ENCODE measurements at places on chromosomes 7 and 10.

DNA sequence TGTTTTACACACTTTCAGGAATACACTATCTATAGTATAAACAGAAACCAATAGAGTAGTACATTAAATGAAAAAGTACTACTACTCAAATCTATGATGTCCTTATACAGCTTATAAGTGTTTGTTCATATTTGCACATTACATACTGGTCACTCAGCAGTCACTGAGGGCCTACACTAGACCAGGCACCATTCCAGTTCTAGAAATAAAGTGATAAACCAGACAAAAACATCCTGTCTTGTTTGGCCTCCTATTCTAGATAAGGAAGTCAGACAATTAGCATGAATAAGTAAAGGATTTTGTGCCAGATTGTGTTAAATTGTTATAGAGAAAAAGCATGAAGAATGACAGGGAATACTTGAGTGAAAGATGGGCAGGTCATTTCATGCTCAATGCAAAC lies 219.0 kb downstream of the CRPPA start:
- DNase-seq = no peak

DNA sequence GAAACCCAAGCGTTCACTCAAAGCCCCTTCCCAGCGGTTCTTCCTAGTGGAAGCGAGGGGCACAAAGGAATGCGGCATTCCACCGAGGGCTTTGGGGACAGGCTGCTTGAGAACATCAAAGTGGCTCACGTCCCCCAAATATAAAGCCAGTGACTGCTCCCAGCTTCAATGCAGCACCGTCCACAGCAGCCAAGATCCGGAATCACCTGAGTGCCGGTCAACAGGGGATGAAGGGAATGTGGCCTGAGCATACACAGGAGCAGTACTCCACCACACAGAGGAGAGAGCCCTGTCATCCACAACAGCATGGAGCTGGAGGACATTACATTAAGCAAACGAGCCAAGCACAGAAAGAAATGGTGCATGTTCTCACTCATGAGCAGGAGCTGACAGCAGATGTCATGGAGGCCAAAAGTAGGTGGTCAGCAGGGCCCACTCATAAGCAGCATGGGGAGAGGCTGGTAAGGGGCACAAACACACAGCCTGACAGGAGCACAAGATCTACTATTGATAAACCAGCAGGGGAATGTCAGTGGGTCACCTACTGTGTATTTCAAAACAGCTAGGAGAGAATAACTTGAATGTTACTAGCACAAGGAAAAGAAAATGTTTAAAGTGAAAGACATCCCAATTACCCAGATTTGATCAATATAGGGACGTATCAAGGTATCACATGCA lies 79.5 kb downstream of the DIP2C start:
- DNase-seq = no peak

- no peak for DNase-seq
Observed at GRCh38 chr7:150587551-150587950, 20.4 kb downstream of the GIMAP4 start.

GRCh38 chr10:46273506-46274477 lies 13.0 kb upstream of the ANTXRL start:
- DNase-seq = no peak

GRCh38 chr7:77738871-77739270 lies 42.6 kb downstream of the RSBN1L start:
- no peak for DNase-seq

DNA sequence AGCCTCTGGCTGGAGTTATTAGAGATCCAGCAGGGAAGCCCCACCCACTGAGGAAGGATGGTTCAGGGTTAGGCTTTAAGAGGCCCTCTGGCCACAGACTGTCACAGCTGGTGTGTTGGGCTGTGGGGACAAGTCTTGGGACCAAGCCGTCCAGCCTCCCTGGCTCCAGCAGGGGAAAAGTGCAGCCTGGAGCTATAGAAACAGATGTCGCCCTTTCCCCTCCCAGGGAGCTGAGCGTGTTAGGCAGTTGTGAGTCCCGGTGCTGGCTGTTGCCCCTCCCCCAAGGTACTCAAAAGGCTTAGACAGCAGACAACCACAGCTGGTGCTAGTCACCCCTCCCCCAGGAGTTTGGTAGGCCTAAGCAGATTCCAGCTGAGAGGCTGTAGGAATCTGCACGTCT lies 143.4 kb downstream of the TMEM168 start:
- DNase-seq = no peak

- no peak for DNase-seq
Observed at GRCh38 chr7:157431173-157431950, 94.6 kb downstream of the DNAJB6 start.

- DNase-seq = no peak
Observed at GRCh38 chr7:142930126-142930730, 3.3 kb downstream of the TRPV5 start.

DNA sequence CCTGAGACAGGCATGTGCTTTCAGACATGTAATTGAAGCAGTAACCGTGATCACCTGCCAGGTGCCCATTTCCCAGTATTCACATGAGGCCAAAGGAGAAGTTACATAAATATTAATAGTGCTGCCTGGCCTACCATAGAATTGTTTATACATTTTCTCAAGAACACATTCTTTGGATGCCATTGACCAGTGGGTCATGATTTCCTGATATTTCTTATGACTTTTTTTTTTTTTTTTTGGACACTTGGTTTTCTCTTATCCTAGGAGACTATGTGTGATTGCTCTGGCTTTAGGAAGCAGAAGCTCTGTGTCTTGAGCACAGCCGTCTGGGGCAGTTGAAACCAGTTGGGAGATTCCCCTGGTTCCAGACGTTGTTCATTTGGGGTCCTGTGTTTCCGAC lies 143.9 kb upstream of the NPS start:
- DNase-seq = no peak

- no peak for DNase-seq
Observed at GRCh38 chr10:17665747-17666146, 21.8 kb downstream of the STAM start.

DNA sequence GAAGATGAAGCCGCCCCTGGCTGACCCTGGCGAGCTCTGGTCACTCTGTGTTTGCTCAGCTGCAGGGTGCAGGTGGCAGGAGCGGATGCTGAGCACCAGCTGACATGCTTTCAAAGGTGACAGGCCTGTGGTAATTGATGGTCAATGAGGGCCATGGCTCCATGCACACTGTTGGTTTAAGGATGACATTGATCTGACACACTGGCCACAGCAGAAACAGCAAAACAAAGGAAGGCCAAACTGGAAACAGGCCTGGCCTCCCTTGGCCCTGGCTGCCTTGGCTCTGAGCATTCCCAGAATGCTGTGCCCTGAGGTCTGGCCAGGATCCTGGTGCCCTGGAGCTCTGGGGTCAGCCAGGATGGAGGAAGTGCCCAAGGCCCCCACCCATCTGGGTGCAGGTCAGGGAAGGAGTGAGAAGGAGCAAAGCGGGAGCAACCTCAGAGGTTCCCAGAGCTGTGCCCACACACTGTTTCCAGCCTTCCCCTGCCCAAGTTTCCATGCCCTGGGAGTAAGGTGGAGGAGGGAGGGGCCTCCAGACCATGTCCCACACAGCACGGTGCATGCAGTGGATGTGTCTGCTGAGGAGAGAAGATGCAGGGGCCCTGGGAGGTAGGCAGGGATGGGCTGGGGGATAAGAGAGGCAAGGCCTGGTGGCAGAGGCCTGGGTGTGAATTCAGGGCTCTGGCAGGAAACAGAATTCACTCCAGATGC lies 302.2 kb downstream of the RPS24 start:
- no peak for DNase-seq

DNA sequence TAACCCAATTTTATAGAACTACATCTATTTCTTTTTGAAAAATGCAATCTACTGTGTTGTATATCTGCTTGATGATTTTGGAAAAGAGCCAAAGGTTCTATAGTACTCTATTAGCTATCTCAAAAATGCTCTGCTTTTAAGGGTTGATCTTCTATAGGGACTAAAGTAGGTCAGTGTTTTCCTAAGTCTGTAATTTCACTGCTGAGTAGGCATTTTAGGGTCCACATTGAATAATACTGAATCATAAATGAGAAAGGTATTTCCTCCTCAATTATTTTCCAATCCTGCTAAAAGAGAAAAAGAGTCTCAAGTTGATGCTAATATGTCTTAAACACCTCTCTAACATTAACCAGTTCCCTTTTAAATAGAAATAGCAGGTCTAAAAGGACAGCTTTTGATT lies 244.2 kb downstream of the LHFPL3 start:
- DNase-seq = no peak

GRCh38 chr10:30928742-30929141 lies 102.9 kb downstream of the ZNF438 start:
- DNase-seq = no peak

DNA sequence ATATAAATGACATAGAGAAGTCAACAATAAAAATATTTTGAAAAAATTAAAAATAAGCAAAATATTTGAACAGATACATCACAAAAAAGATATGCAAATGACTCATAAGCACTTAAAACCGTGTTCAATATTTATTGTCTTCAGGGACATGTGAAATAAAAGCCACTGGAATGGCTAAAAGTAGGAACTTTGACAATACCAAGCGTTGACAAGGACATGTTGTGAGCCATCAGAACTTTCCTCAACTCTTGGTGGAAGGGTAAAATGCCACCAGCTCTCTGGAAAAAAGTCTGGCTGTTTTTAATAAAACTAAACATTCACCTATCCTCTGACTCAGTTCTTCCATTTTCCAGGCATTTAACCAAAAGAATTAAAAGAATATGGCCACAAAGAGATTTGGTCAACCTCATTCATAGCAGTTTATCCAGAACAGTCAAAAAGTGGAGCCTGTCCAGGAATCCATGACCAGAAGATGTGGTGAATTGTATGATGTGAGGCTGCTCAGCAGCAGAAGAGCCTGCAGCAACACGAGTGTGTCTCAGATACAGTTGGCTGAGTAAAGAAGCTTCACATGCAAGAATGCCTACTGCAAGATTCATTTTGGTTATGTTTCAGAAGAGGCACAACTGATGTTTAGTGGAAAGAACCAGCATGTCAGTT lies 7.1 kb upstream of the KLF6 start:
- DNase-seq = no peak

- DNase-seq = no peak
Observed at GRCh38 chr7:30900053-30900452, 11.6 kb upstream of the AQP1 start.

DNA sequence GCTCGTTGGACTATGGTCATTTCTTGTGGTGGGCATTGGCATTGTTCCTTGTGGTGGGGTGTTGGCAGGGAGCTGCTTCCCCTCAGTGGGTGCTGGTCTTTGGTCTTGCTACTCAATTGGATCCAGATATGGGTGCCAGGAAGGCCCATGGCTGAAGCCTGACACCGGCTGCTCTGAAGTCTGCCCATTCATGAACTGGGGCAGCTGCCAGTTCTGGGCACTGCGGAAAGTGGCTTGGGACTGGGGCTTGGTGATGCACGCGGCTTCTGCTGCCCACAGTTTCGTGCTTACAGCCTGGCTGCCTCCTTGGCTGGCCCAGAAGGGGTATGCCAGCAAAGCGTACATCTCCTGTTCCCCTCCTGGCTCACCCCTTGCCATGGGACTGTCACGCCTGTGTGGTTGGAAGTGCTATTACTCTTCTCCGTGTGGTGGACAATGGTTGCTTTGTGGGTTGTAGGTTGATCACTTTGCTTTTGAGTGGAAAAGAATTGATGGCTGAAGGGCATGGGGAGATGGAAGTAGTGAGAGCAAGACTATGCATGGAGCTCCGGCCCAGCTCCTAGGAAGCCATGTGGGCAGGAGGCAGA lies 54.7 kb downstream of the ADAMTS14 start:
- no peak for DNase-seq

- no peak for DNase-seq
Observed at GRCh38 chr10:34507217-34507616, 307.9 kb downstream of the PARD3 start.

GRCh38 chr7:47254081-47254977 lies 327.6 kb downstream of the TNS3 start:
- peak; percentile 11 for DNase-seq

- DNase-seq = no peak
Observed at GRCh38 chr7:12728192-12728538, 40.7 kb downstream of the ARL4A start.

DNA sequence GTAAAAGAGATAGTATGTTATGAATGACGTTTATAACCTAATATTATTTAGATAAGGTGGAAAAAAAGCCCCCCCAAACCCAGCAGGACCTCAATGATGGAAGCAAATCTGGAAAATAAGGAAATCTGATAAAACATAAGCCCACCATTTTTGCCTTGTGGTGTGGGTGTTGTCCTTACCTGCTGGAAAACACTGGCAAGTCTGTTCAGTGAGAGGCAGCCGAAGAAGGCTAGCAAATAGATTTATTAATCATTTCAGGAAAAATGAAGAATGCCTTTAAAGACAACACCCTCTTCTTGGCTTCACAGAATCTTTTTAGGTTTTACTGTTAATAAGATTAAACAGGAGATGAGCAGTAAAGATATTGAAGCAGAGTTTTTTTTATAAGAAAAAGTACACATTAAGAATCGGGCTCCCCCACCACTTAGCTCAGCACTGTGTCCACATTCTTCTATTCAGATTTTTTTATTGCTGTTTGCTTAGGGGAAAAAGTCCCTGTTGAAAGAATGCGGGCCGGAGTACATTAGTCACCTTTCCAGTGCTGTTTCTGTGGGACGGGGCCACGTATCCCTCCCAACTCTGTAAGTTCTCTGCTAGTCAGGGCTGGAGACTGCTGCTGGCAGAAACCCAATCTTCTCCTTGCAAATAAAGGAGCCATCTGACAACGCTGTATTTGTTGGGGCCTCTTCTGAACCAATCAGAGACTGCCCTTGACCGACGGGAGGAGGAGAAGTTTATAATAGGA lies 104.1 kb downstream of the EVX1 start:
- DNase-seq = no peak

DNA sequence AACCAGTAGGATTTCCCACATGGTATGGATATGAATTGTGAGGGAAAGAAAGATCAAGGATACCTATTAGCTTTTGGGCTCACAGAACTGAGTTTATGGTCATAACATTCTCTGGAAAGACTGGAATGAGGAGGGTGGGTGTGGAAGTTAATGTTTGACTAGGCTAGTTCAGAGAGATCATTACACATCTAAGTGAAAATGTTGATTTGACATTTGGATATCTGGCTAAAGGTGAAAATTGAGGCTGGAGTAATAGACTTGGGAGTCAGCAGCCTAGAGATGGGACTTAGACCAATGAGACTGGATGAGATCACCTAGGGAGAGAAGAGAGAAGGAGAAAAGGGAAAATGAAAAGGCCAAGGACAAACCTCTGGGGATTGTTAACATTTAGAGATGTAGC lies 437.3 kb downstream of the CCSER2 start:
- DNase-seq = no peak

- DNase-seq = no peak
Observed at GRCh38 chr7:25059576-25059975, 65.5 kb downstream of the CYCS start.

DNA sequence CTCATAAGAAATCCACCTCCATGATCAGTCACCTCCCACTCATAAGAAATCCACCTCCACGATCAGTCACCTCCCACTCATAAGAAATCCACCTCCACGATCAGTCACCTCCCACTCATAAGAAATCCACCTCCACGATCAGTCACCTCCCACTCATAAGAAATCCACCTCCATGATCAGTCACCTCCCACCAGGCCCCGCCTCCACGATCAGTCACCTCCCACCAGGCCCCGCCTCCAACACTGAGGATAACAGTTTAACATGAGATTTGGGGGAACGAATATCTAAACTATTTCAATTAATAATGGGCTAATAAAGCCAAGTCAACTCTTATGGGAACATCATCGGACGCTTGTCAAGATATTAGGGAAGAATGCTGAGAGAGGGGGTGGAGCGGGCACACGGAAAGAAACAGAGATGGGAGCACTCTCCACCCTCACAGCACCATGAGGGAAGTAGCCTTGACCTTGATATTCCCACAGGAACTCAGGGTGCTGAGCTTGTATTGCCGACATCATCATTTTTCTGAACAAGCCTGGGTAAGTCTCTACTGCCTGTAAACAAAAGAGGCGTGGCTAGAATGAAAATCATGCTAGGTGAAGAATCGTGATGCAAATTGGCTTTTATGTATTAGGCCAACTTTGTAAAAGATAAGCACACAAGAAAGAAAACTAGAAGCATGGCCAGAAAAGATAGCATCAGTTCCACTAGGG lies 303.5 kb upstream of the KLF6 start:
- no peak for DNase-seq
